Activated CD4-positive, alpha-beta T cell treated with anti-CD3 and anti-CD28 coated beads for 4 hours (primary cell): ENCODE measurements at places on chromosomes 1 and 21.
A peak's percentile ranks its signal among the peaks of the same experiment; 100 is the strongest.

GRCh38 chr1:27045973-27046558, 33.4 kb upstream of the TENT5B start:
- DNase-seq, result peak; percentile 65

GRCh38 chr1:14928886-14929546, 224.5 kb upstream of the TMEM51 start:
- no peak for DNase-seq

DNA sequence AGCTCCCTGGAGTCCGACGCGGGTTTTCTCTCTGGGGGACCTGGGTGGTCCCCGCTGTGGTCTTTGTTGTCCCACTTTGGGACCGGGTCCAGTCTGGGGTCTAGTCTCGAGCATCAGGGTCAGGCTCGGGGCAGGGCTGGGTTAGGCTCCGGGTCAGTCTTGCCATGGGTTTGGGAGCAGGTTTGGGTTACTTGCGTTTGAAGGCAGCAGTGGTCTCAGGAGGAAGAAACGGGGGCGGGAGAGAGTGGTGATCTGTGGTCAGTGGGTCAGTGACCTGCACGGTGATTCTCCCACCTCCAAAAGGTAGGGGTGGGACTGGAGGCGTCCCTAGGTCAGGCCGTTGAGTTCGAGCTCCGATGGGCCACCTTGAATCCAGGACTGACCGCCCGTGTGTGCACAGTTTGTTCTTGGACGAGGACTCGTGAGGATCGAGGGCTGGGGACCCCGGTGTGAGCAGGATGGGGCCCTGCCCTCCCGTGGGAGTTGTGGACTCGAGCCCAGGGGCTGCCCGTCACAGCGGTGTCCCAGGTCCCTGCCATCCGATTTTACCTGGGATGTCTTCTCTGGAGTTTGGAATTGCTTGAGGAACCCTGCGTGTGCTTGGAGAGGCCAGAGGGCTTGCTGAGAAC, 2.3 kb downstream of the B3GALT6 start:
- no peak for DNase-seq

DNA sequence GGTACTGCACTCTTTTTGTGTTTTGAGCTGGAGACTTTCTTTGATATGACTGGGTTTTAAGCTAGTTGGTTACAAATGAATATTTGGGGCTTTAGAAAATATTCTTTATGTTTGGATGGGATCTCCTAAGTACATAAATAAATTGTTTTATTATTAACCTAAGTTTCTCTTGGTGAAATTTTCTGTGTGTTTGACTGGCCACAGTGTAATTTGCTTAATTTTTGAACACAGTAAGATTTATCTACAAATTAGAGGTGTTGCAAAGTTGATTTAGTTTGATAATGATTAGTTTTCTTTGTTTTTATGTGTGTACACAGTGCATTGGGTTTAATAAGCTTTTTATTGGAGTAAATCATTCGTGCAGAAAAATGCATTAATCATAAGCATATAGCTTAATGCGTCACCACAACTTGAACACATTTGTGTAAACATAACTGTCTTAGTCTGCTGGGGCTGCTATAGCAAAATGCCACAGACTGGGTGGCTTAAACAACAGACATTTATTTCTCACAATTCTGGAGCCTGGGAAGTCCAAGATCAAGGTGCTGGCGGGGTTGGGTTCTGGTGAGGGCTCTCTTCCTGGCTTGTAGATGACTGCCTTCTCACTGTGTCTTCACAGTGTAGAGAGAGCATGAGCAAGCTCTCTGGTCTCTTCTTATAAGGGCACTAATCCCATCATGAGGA, 17.4 kb upstream of the SLC6A9 start:
- no peak for DNase-seq

DNA sequence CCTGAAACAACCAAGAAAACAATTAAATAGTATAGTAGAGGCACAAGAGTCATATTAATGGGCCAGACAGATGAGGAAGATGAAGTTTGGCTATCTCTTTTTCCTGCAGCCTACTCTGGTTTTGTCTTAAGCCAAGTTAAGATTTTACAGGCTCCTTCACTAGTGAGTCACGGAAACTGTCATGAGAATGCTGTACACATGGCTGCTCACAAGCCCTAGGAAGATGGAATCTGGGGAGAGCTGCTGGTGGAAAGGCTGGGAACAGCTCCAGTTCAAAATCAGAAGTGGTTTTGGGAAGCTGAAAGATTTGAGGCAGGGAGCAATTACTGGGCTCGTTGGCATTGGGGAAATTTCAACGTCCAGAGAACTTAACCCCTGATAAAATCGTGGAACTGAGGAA, 46.4 kb upstream of the S1PR1 start:
- DNase-seq, result no peak

GRCh38 chr1:63277195-63278192, 44.9 kb upstream of the FOXD3 start:
- no peak for DNase-seq

DNA sequence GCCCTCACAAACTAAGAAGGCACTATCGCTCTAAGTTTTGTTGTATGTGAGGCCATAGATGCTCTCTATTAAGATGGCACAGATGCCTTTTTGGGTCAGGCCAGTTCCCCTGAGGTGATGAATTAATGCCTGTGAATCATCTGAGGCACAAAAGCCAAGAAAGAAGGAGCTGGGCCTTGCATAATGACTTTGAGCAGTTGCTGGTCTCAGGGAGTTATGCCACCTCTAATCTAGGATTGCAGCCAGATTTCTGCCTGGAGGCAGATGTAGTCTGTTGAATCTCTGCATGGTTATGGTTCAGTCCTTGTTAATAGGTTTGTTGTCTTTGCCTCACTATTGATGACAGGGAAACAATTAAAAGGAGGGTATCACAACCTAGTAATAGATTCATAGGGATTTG, 168.1 kb upstream of the CHRM3 start:
- no peak for DNase-seq

- DNase-seq, result no peak
Measured at GRCh38 chr1:209249785-209250440, 333.6 kb upstream of the CAMK1G start.

DNA sequence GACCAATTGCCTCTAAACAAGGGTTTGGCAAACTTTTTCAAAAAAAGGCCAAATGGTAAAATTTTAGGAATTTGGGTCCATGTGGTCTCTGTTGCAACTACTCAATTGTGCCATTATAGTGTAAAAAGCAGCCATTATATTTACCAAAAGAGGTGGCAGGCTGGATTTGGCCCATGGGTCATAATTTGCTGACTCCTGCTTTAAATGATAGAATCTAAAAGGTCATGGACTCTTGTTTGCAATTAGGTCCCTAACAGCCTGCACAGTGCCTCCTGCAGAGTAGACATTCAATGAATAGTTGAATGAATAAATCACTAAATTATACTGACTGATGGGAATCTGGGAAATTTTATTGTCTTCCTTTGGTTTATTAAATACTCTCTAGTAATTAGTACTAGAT, 6.2 kb downstream of the BECN2 start:
- DNase-seq, result no peak

DNA sequence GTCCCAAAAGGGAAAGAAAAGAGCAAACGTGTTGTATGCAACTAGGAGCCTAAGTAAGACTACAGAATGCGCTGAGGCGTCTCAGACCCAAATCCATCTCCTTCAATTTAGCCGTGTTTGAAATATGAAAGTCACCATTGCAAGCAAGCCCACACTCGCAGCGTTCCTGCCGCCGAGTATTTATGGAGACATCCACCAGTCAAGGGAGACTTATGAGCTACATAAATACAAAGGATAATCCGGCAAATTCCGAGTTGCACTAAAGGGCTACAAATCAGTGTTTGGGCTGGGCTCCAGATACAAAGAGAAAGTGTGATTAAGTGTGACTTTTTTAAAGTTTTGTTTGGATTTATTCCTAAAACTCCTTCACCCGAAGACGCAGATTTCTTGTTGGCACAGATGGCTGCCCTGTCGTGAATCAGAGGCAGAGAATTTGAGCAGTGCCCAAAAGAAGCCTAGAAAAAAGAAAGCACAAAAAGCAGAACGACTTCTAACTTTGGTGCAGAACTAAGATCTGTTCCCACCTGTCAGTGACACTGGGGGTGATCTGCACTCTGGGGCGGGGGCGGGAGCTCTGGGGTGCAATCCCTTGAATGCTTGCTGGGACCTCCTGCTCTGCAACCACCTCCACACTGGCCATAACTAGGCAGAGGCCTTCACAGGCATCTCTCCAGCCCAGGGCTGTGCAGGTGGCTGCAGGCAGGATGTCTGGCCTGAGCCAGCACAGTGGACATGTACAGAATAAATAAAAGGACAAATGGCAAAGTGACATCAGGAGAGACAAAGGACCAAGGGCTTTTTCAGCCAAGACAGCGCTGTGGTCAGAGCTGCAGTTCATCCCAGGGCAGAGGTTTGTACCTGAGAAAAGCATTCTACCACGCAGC, 489.7 kb downstream of the NPHP4 start:
- DNase-seq, result no peak

GRCh38 chr1:96157101-96157500, 564.5 kb upstream of the PTBP2 start:
- DNase-seq, result no peak

- no peak for DNase-seq
Measured at GRCh38 chr1:109768820-109769219, 5.1 kb upstream of the EPS8L3 start.

DNA sequence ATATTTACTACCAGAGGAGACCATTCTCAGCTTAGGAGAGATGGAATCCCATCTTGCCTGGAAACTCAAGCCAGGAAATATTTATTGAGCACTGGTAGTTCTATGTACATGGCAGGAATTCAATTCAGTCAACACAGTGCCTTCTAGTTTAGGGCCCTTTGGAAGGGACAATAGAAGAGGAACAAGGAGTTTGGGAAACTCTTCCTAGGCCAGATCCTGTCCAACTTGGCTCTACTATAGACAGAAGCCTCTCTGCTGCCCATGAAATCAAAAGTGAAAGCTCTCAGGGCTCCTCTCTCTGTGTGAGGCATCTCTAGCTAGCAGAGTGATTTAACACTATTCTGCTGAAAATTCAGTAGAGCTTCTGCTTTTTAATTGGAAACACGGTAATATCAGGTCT, 244.6 kb upstream of the MAP1LC3C start:
- DNase-seq, result no peak

DNA sequence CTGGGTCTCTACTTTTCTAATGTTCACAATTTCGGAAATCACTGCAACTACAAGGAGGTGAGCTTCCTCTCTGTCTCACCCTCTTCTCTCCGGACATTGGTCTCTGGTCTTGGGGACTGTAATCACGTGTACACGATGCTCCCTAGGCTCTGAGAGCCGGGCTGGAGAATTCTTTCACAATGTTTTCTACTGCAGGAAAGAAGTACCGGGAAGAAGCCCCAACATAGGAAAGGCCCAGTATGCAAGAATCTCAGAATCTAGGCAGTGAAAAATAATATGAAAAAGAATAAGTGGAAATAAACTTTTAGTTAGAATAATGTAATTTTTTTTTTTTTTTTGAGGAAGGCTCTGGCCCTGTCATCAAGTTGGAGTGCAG, 13.5 kb upstream of the HJV start:
- DNase-seq, result no peak

GRCh38 chr1:202880062-202880461, 8.9 kb downstream of the RABIF start:
- no peak for DNase-seq

DNA sequence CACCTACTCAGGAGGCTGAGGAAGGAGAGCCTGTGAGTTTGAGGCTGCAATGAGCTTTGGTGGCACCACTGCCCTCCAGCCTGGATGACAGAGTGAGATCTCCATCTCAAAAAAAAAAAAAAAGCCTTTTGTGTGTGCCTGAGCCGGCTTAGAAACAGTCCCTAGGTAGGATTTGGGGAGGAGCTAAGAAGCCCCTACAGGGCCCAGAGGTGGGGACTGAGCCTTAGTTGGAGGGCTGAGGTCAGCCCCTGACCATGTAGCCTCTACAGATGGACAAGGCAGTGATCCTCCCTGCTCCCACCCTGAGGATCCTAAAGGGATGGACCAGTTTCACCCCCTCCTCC, 2.5 kb downstream of the ADAMTSL4 start:
- DNase-seq, result no peak

DNA sequence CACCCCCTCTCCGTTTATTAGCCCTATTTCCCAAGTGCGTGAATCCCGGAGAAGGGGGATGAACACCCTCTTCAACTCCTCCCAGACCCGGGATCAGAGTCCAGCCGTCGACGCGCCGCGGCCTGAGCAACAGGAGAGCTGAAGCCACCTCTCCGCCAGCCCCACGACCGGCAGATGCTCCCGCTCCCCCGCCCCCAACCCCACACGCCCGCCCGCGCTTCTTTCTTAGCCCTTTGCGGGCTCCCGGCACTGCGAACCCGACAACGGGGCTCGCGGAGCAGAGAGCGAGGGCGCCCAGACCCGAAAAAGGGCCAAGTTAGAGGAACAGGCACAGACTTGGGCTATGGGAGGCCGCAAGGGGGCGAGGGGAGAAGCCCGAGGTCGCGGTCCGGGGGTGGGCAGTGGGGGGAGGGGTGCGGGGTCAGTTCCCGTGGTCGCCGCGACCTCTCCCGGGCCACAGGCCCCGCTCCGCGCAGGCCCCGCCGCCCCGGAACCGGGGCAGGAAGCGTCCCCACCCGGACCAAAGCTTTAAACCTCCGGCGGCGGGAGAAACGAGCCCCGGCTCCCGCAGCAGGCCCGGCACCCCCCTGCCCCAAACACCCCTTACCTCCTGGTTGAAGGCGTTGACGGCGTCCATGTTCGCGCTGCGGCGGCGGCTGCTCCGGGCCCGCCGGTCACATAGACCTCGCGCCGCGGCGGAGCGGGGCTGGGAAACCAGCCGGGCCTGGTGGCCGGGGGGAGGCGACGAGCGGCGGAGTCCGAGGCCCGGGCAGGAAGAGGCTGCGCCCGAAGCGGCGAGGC, 662 bp downstream of the SCAF4 start:
- DNase-seq, result peak; percentile 52

DNA sequence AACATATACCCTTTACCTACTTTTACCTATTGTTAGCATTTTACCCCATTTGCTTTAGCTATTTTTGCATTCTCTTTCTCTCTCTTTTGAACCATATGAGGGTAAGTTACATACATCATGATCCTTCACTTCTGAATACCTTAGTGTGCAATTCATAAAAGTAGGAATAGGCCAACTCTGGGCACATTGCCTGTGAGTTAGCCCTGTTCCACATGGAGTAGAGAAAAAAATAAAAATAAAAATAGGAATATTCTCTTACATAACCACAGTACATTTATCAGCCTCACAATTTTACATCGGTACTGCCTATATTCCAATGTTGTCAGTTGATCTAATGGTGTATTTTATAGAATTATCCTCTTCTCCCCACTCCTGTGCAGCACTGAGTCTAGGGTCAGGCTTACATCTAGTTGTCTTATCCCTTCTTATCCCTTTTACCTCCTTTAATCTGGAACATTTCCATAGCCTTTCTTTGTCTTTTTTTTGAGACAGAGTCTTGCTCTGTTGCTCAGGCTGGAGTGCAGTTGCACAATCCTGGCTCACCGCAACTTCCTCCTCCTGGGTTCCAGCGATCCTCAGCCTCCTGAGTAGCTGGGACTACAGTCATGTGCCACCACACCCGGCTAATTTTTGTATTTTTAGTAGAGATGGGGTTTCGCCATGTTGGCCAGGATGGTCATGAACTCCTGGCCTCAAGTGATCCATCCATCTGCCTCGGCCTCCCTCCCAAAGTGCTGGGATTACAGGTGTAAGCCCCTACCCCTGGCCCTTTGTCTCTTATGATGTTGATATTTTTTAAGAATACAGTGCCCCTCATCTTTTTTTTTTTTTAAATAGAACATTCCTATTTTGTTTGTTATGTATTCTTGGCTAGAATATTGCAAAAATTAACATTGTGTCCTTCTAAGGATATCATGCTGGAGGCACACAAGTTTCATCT, 11.1 kb upstream of the SLC30A1 start:
- no peak for DNase-seq

GRCh38 chr1:94553323-94553730, 11.8 kb upstream of the F3 start:
- DNase-seq, result no peak

- no peak for DNase-seq
Measured at GRCh38 chr1:165869343-165869742, 41.9 kb downstream of the UCK2 start.

GRCh38 chr1:76546354-76546933, 320.8 kb upstream of the ST6GALNAC5 start:
- no peak for DNase-seq
